Left lung (tissue), 14 donors: ENCODE measurements at places on chromosomes 11 and 22. TPM values are rescaled to one million over a fixed set of nuclear protein-coding genes. Genes with fewer than 3 reads are reported as not detected.
A peak's percentile ranks its signal among the peaks of the same experiment; 100 is the strongest.

DNA sequence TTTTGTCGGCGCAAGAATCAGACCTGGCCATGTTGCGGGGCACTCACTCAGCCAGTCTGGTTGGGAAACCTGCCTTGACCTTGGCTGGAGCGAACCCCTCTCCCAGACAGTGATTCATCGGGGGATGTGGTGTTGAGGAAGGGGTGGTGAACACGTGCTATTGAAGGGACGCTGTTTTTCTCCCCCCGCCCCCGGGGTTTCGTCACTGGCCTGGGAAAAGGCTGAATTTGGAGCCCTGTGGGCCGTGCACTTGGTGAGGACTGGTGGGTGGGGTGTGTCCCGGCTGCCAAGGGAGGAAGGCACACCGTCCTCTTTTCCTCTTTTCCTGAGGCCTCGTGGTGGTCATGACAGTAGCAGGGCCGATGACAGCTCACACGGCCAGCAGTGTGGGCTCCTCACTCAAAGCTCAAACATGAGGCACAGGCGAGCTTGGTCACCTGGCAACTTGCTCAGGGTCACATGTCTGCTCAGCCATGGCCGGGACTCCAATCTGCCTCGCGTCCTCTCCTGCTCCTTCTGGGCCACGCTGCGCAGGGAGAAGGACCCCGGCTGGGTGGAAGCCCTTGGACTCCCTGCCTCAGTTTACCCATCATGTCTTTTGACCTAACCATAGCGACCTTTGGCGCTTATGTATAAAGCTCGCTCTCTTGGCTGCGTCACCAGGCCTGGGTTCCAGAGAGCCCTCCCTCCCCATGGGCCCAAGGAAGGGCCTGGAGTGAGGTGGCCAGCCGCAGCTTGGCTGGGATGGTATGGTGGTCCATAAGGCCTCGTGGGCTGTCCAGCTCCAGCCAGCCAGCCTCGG, 49.4 kb downstream of the SMIM38 start:
- DNase-seq: no peak

- DNase-seq: peak; percentile 66
Observed at GRCh38 chr11:67645521-67646461, 4.7 kb downstream of the ACY3 start.

DNA sequence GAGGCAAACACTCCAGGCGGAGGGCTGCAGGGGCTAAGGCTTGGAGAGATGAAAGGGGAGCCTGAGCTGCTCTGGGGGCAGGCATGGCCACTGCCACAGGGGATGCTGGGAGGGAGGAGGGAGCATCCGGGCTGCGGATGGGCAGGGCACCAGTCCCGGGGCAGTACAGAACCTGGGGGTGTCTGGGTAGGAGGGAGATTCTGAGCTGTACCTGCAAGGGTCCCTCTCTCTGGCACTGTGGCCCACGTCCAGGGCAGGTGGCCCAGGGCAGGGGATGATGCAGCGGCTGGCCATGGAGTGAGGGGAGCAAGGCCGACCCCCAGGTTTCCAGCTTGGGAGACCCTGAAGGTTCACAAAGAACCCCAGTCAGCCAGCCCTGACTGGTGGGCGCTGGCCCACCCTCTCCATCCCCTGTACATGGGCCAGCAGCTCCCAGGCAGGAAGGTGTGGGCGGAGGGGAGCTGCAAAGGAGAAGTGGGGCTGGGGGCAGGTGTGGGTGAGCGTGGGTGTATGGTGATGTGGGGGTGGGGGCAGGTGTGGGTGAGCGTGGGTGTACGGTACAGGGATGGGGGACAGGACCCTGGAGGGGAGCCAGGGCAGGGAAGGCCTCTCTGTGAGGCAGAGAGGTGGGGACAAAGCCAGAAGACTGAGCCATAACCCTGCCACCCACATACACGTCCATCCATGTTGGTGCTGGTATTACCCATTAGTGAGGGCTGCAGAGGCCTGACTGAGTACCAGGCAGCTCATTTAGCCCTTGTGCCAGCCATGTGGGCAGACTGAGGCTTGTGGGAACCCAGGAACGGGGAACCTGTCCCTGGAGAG, 2.2 kb upstream of the TNFRSF13C start:
- DNase-seq: no peak

- no peak for DNase-seq
Observed at GRCh38 chr11:127639916-127640315, 639.3 kb upstream of the KIRREL3 start.

DNA sequence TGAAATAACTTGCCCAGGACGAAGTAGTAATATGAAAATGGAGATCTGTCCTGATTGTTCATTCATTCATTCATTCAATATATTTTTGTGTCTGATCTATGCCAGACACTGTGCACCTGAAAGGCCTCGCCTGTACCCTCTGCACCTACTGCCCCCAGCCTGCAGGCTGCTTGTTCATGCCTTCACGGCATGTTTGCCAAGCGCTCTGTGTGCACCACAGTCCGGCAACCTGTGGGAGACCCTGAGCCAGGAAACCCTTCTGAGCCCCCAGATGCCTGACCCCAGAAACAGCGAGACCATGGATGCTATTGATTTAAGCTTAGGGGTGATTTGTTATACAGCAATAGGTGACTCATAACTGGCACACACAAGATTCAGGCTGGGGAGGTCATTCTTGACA, 47.0 kb downstream of the RTL6 start:
- no peak for DNase-seq

- DNase-seq: no peak
Observed at GRCh38 chr11:100190395-100190794, 496.7 kb upstream of the ARHGAP42 start.

DNA sequence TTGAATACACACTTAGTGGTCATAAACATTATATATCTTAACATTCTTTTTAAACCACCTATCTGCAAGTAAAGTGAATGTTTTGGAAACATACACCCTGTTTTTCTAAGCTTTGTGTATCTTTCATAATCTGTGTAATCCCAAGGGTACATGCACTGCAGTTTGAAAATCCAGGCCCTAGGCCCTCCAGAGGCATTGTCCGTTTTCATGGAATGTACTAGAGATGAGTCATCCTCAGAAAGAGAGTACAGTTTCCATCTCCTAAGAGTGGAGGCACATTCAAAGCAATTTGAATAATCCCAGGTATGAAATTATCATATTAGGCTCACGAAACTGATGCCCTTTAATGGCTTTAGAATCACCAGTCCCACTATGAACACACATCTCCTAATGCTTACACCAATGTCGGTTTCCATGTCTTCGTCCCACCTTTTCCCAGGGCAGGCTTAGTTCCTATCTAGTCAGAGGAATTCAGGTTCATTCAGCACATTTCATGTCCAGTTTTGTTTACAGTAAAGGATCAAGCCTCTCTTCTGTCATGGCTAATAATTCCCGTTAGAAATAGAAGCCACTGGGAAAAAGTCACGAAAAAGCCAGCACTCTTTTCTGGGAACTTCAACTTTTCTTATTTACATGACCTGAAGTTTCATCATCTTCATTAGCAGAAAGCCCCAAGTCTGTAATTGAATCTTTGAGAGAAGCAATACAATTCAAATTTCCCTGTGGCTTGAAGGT, 39.5 kb upstream of the CD44 start:
- no peak for DNase-seq

DNA sequence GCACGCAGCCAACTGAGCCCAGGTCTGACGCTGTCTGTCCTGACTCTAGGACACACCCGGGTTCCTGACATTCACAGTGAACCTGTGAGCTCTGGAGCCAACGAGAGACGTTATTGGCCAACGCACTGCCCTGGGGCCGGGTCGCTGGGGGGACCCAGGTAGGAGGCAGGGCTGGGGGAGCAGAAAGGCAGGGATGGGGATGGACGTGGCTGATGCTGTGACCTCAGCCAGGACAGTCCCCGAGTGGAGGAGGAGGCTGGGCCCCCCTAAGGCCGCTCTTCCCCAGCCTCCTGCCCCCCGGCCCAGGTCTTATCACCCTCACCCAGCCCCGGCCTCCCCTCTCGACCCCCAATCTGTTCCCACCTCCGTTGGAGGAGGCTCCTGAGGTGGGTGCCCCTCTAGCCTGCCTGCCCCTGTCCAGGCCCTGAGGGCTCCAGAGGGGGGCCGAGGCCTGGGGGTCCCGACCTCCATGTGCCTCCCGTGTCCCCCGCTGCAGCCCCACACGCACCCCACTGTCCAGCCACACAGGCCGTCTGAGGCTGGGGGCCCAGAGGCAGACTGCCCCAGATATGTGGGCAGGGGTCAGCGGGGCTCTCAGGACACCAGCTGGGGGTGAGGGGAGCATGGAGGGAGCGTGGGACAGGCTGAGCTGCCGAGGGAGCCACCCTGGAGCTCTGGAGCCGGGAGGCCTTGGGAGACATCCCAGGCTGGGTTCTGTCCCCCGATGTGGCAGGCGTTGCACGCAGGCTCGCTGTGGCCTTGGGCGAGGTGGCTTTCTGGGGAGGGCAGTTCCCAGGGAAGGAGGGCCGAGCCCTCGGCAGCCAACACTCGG, 29.2 kb upstream of the MUC5AC start:
- peak; percentile 73 for DNase-seq

- DNase-seq: no peak
Observed at GRCh38 chr11:115324581-115325432, 179.4 kb downstream of the CADM1 start.

DNA sequence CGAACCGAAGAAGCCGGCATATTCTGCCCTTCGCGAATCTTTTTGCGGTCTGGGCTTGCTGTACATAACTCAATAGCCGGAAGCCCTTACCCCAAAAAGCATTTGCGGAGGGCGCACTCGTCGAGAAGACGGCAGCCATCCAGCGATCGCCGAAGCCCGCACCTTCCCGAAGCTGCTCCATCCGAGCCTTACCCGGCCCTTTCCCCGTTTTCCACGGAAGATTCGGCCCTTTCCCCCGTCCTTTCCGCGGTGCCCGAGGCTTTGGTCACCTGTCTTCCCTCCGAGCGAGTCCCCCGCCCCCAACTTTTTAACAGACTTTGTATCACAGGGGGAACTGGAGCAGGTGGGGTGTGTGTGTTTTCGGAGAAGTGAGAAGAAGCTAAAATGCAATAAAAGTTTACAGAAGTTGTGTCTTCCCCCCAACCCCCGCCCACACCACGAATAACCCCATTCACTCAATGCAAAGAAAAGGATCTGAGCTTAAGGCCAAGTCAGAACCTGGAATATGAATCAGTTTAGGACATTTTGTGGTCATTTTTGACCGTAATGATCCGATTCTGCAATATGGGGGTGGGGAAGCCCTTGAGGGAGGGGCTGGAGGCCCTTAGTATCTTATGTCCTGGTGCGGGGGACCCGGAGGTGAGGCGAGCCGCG, 99.0 kb upstream of the HSD17B12 start:
- DNase-seq: no peak

DNA sequence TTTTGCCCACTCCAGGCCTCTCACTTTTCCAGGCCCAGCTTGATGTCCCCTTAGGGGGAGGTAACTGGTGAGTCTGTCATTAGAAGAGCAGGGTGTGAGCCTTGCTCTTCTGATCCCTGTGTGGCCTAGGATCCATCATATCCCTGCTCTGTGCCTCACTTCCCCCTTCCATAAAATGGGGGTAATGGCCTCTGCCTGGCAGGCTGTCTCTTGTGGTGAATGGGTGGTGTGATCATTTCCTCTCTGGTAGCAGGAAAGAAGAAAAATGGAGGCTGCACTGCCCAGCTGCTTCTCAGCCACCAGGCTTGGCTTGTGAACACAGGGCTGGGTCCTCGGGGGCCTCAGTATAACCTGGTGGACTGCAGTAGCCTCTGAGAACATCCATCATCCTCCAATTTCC, 5.6 kb downstream of the ARHGEF17 start:
- DNase-seq: no peak

DNA sequence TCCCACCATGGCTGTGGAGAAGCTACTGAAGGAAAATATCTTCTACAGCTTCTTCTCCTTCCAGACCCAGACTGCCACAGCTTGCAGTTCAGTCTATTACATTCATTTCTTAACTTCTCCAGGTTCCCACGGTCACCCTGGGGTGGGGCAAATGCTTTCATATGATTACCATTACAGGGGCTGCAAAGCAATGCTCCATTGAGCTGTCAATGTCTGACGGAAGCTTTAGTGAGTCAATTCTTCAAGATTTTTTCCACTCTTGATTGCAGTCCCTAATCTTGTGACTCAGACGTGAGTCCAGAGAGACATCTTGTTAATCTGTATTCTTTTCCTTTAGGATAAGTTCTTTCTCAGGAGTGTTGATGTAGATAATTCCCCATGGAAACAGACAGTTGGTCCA, 233.4 kb upstream of the DDI1 start:
- no peak for DNase-seq

DNA sequence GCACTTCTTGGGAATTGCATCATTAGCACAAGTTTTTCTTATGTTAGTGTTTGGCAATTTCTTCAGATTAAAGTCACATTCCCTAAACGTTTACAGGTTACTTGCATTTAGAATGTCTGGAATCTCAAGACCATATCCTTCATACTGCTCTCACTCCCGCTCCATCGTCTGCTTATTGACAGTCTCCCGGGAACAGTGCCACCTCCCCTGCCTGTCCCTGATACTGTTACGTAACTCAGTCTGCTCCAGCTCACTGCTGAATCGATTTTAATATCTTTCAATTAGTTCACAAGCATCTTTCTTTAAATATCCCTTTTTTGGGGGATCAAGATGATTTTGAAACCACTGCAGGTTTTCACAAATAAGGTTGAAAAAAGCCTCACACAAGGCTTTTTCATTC, 48.2 kb downstream of the GLYATL2 start:
- DNase-seq: no peak

DNA sequence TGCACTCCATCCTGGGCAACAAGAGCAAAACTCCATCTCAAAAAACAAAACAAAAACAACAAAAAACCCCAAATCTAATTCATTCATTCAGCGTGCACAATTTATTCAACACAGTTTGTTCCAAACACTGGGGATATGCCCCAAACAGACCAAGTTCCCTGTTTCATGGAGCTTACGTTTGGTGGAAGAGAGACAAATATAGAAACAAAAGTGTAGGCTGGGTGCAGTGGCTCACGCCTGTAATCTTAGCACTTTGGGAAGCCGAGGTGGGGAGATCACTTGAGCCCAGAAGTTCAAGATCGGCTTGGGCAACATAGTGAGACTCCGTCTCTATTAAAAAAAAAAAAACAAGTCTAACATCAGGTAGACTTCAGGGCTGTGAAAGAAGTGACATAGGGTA, 52.4 kb downstream of the PTPRJ start:
- DNase-seq: no peak

P2RY6 gene
- polyA plus RNA-seq: 0.87 TPM

RASD2 gene
- 0.27 TPM for polyA plus RNA-seq

ST3GAL4 gene
- 38.8 TPM for polyA plus RNA-seq

TH gene
- polyA plus RNA-seq: 0.34 TPM

APOL3 gene
- polyA plus RNA-seq: 49.0 TPM

HPX gene
- 6.5 TPM for polyA plus RNA-seq

SHISA8 gene
- not detected for polyA plus RNA-seq

SCGB1A1 gene
- 49.7 TPM for polyA plus RNA-seq

OR6M1 gene
- polyA plus RNA-seq: not detected
